ENCODE measurements at places on chromosomes 3 and 15. TPM values are rescaled to one million over a fixed set of nuclear protein-coding genes. Genes with fewer than 3 reads are reported as not detected.
A peak's percentile ranks its signal among the peaks of the same experiment; 100 is the strongest.

DNA sequence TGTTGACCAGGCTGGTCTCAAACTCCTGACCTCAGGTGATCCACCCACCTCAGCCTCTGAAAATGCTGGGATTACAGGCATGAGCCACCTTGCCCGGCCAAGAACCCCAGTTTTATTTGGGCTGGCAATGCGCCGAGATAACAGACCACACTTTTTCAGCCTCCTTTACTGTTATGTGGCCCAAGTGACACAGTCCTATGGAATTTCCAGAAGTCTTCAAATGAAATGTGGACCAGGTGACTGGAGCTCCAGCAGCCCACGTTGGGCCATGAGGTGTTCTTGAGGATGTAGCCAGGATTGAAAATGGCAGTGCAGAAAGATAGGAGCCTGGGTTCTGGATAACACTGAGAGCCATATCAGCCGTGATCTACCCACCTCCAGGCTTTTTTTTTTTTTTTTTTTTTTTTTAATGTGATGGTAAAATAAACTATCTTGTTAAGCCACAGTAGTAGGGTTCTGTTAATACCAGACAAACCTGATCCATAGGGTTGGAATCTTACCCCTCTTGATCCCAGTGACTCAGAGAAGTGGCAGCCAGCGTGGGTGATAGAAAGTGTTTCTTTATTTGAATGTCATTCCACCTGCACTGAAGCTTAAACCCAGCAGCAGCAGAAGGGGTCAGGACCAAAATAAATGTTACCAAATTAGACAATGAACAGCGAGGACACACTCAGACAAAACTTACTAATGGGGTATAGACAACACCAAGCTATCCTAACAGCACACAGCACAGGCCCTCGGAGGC lies 55.6 kb downstream of the LHFPL4 start:
- no peak overlapping the region for H3K27ac ChIP-seq
- DNase-seq, result no peak
- H3K4me3 ChIP-seq, result peak overlapping the region; percentile 10

DNA sequence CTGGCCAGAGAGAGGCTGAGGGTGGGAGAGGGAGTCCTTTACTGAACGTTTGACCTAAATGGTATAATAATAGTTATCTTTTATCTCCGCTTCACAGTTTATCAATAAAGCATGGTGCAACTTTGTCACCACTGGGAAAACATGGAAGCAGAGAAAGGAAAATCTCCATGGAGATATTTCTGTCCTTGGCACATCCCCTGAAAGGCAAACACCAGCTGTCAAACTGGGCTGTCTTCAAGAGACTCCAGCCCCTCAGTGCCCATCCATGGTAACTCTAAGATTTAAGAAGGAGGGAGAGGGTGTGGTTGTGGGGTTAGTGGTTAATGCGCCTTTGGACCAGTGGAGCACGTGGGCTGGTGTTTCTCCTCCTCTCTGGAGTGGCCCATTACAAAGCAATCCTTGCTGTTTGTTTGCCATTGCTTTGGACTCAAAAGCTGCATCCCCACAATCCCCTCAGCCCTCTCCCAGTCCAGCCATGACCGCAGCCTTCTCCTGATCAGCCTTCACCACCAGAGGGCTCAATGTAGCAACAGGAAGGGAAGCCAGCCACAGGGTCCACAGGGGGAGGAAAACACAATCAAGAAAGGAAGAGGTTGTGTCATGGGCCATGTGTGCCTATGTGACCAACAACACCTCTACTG lies 38.2 kb upstream of the FAM174B start:
- no peaks in the 10 kb centered on the region for H3K27me3 ChIP-seq
- H3K36me3 ChIP-seq, result peaks cover 10% of the 10 kb centered on the region
- H3K4me3 ChIP-seq, result no peak overlapping the region
- DNase-seq, result peak; percentile 51
- no peaks in the 10 kb centered on the region for H3K4me1 ChIP-seq
- H3K27ac ChIP-seq, result no peak overlapping the region

DNA sequence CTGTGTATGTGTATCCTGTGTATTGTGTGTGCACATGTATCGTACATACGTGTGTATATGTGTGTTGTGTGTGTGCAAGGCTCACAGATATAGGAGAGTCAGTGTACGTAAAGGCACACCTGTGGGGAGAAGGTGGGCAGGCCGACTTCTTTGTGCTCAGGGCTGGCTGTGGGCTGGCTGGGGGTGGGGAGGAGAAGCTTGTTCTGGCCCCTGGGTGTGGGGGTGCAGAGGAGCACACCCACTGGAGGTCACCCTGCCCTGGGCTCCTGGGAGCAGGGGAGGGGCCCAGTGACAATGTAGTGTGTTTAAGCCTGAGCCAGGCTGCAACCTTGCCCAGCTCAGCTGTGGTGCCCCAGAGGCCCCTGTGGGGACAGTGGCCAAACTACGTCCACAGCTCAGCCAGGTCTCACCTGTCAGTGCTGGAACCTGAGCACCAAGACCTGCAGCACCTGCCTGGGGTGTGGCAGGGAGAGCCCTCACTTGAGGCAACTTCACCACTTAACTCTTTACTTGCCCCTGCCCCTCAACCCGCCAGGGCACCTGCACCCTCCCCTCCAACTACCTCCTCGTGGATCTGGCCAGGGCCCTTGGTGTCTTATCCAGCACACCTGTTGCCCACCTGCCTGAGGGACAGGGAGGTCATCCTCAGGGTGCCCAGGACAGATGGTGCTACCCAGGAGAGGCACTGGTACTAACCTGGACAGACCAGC lies 2.6 kb upstream of the HHATL start:
- H3K4me3 ChIP-seq, result no peak overlapping the region
- H3K4me1 ChIP-seq, result peaks cover under 1% of the 10 kb centered on the region
- H3K36me3 ChIP-seq, result no peaks in the 10 kb centered on the region
- no peaks in the 10 kb centered on the region for H3K27me3 ChIP-seq

GRCh38 chr3:115040673-115041286 lies 106.3 kb downstream of the ZBTB20 start:
- no peaks in the 10 kb centered on the region for H3K27me3 ChIP-seq
- H3K36me3 ChIP-seq, result peaks cover 3% of the 10 kb centered on the region
- peak; percentile 9 for DNase-seq
- no peak overlapping the region for H3K4me3 ChIP-seq

DNA sequence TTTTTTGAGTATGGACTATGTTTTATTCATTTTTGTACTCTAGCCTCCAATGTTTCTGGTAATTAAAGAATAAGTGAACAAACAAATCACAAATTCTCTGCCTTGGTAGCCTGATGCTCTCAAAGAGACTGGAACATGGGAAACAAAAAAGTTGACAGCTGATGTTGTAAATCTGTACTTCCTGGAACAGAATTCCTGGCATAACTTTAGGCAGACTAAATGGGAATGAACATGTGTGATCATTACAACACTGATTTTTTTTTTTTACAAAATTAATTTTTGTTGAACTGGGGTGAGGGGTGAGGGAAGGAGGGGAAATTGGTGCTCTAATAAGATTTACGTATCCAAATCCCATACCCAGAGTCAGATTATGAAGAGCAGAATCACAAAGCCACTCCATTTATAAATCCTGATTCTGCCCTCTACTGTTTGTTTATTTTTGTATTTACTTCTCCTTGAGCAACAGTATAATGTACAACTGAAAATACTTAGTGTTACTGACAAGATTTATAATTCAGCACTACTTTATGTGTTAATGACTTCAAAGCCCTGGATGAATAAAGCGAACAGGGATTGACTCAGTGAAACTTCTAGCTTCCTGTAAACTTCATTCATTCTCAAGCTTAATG lies 165.0 kb downstream of the FRMD5 start:
- H3K36me3 ChIP-seq, result no peaks in the 10 kb centered on the region
- no peak overlapping the region for H3K4me3 ChIP-seq
- H3K4me1 ChIP-seq, result no peaks in the 10 kb centered on the region
- H3K27ac ChIP-seq, result no peak overlapping the region
- no peak for DNase-seq

DNA sequence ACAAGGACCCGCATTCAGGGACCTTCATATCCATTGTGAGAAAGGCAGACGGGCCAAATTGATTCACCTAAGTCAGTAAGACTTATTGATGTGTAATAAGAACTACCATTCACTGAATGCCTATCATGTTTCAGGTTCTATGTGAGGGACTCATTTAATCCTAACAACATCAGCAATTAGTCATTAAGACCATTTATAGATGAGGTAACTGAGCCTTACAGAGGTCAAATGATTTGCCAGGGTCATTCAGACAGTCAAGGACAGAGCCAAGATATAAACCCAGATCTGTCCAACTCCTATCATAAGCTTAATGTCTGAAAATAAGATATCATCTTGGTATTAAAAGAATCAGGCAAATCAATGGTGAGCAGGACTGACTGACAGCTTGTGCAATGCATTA lies 453.8 kb downstream of the MAGI1 start:
- H3K4me3 ChIP-seq, result no peak overlapping the region
- peaks cover 8% of the 10 kb centered on the region for H3K36me3 ChIP-seq
- no peaks in the 10 kb centered on the region for H3K27me3 ChIP-seq
- H3K27ac ChIP-seq, result no peak overlapping the region
- DNase-seq, result no peak

Gene TRIM71
- total RNA-seq, result 95.2 TPM

Gene NMNAT3
- 2.1 TPM for total RNA-seq

GRCh38 chr15:87816016-87816415 lies 440.5 kb downstream of the NTRK3 start:
- no peak overlapping the region for H3K4me3 ChIP-seq
- H3K27ac ChIP-seq, result no peak overlapping the region

Data from neural crest cell (in vitro differentiated cells).